ENCODE measurements at places on chromosomes 12 and 14.

DNA sequence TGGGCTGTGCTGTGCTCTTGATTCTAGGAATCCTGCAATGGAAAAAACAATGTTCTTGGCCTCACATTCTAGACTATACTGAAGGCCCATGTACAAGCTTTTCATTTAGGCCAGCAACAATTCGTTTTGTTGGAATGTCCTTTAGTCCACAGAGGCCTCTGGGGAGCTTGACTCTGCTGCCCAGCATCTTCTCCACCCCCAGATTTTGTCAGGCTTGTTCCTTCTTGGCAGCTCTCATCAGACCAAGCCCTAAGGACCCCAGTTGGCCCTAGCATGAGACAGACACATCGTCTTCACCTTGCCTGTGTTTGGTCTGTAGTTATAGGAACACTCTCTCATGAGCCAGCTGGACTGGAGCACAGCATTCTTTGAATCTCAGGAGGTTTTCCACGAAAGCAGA, 300.1 kb downstream of the VRK1 start:
- no peak for DNase-seq

DNA sequence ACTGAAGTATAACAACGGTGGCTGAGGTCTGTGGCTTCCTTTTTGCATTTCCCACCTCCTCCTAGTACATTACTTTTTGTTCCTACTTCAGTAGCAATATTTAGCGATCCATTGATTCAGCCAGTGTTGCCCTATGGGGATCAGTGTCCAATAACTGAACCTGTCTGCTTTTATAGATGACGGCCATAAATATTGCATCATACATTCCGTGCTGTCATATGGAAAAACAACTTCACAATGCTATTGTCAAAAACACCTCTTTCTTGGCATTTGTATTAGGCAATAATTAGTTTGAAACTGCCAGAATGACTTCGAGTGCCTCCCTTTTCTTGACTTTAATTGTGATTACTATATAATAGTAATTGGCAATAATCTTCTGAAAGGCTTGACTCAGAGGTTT, 149.5 kb downstream of the PRIMA1 start:
- DNase-seq, result no peak

GRCh38 chr12:42802785-42803189, 213.2 kb upstream of the PRICKLE1 start:
- no peak for DNase-seq

DNA sequence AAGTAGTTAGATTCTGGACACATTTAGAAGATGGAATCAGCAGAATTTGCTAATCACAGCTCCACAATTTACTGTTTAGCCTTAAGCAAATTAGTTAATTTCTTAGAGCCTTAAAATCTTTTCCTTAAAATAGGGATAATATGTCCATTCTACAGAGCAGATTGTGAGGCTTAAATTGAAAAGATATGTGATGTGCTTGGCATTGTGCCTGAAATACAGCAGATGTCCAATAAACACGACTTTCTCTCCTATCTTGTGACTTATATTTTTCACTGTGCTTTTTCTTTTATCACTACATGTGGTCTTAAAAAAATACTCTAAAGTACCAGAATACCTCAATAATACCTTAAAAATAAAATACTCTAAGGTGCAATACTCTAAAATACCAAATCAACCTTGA, 30.6 kb downstream of the CCER1 start:
- no peak for DNase-seq

DNA sequence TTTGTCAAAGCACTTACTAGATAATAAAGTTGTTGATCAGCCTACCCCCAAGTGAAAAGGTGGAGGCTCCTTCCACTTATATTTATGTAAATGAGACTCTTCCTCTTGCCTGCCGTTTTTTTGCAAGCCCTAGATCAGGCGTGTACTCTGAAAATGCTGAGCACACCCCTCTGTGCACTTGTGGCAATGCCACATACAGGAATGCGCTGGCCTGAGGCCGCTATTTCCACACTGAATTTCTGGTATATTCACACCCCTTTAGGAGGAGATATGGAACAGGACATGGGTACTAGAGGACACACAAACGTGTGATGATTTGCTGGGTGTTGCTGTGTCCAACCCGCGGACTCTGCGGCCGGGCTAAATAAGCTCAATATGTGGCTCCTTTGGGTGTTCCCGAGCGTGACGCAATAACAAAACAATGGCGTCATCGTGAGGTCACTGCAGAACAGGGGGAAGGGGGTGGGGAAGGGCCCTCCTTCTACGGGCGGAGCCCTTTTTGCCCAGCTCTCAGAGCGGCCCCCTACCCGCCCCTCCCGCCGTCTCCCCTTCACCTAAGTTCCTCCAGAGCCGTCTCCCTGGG, 554 bp upstream of the TSPAN31 start:
- no peak for DNase-seq

DNA sequence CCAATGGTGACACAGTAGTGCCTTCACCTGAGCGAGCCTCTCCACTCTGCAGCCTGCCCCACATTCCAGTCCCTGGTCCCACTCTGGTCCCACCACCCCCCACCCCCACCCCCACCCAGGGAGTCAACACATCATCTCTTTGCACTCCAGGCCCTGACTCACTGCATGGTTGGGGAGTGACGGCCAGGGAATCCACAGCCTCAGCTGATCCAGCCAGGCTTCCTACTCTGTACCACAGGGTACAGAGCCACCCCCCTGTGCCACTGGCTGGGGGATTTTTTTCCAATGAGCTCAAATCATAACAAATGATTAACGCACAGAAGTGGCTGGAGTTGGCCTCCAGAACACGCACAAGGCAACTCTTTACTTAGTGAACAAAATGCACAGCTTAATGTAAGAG, 233.7 kb downstream of the NTF3 start:
- DNase-seq, result peak; percentile 72

DNA sequence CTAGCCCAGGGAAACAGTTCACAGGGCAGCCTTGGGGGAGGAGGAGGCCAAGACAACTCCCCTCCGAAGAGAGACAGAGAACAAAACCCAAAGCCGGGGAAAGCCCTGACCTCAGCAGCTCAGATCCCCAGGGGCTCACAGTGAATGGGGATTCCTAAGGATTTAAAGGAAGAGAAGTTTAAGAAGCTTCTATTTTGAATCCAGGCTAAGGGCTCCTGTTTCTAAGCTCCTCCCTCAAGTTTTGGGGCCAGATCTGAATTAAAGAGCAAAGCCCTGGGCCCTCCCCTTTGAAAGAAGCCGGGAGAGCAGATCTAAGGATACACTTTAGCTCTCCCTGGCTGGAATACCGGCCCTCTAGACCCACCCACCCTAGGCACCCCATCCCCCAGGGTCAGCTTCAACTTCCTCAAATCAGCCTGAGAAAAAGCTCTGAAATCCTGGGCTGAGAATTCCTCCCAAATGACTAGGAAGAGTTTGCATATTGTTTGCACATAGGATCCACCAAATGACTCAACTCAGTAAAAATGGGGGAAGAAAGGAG, 3.9 kb downstream of the KDM2B start:
- DNase-seq, result peak; percentile 18

GRCh38 chr14:35818346-35819115, 7.6 kb upstream of the BRMS1L start:
- peak; percentile 46 for DNase-seq

GRCh38 chr12:66003951-66004350, 126.6 kb downstream of the LLPH start:
- DNase-seq, result no peak

DNA sequence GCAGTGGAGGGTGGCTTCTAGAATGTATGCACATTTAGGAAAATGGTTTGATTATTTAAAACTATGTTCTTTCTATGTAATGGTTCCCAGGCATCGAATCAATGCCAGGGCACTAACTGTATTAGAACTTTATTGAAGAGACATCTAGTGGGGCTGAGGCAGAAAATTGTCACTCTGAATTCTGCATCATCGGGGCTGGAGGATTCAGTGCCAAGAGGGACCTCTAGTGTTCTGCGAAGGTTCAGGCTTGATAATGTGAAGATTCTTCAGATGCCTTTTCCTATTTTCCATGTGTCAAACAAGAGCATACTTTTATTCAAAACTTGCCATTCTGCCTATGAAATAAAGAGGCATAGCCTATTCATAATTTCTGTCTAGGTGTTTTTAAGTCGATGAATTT, 146.3 kb downstream of the CAND1 start:
- peak; percentile 46 for DNase-seq

GRCh38 chr12:109840305-109841074, 7.3 kb upstream of the TRPV4 start:
- peak; percentile 19 for DNase-seq

DNA sequence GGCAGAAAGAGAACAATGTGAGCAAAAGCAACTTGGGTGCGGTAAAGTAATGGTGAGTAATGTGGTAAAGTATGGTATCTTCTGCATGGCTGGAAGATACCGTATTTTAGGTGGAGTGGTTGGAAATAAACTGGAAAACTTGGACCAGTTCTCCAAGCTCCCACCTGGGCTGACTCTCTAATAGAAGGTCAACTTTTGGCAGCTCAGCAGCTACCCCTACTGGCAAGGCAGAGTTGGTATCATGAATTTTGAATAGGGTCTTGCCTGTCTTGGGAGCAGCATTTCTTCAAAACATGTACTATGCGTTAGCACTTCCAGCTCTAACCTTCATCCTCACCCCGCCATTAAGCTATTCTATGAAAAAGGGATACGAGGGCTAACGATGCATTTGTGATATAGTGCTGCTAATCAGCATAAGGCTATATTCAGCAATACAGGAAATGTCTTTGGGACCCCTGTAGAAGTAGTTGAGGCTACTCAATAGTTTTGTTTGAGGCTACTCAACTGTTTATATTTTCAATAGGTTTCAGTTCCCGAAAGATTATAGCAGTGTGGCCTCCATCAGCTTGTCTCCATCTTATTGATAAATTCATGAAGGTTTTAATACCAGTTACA, 276.3 kb upstream of the FAR2 start:
- peak; percentile 56 for DNase-seq

GRCh38 chr12:124745465-124745890, 118.2 kb downstream of the SCARB1 start:
- DNase-seq, result no peak

DNA sequence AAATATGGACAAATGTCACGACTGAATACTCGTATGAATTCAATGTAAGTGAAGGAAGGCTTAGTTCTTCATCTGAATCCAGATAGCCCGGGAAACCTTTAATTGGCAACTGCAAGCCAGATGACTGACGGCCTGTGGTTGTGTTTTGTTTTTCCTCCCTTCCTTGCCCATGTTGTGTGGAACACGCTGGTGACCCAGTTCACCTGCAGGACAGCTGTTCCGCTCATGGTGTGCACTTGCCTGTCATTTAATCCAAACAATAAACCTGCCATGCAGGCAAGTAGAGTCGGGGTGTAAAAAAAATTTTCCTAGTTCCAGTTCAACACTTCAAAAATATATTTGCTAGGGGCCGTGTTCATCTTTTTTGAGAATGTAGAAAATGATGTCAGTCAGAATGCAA, 88.0 kb downstream of the TMEM132D start:
- no peak for DNase-seq

DNA sequence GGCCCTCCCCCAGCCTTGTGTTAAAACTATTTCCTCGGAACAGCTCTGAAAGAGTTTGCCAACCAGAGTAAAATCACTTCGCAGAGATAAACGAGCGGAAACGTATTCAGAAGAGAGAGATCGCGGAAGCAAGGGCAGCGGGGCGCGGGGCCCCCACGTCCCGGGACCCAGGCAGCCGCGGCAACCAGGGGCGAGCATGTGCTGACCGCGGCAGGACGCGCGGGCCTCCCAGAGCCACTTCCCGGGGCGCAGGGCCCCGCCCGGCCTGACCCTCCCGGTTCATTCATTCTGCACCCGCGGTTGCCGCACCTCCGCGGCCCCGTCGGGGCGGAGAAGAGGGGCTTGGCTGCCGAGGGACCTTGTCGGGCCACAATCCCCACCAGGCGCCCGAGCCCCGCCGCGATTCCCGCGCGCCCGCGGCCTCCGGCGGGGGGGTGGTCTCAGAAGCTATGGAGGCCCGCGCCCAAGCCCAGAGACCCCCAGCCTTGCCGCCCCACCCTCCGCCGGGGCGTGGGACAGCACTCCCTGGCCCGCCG, 598 bp downstream of the UBE2N start:
- DNase-seq, result peak; percentile 20

DNA sequence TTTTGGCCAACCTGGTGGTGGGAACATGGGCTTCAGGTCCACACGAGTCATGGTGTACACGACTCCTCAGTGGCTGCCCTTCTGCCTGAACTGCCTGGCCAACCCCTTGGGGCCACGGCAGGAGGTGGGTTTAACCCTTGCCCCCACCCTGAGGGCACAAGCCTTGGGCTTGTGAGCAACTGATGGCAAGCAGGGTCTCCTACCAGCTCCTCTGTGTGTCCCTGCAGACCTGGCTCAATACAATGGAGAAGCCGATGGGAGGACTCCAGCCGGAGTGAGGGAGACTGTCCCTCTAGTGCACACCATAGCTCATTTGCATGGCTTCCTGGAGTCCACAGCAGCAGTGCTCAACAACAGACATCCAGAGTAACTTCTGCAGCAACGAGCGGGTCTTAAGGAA, 28.0 kb downstream of the JAG2 start:
- no peak for DNase-seq

DNA sequence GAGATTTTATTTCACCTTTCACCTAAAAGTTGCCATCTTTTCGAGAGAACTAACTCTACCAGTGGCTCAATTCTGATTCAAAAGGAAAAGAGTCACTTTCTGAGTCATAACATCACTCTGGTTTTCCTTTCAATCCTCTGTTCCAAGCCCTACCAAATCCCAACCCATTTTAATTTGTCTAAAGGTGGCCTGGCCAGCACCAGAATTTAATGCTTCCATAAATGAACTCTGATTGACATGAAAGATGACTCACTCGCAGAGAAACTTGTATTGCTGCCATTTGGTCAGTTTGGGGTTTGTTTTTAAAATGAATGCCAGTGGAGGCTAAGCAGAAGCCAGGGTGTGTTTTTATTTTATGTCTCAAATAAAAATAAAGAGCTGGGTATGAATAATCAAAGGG, 117.4 kb upstream of the SOX5 start:
- DNase-seq, result peak; percentile 52

- DNase-seq, result no peak
These were observed 43.5 kb upstream of the FKBP4 start for GRCh38 chr12:2751230-2751629.

- peak; percentile 14 for DNase-seq
These were observed 21.7 kb upstream of the GARIN2 start for GRCh38 chr14:67167420-67168109.

DNA sequence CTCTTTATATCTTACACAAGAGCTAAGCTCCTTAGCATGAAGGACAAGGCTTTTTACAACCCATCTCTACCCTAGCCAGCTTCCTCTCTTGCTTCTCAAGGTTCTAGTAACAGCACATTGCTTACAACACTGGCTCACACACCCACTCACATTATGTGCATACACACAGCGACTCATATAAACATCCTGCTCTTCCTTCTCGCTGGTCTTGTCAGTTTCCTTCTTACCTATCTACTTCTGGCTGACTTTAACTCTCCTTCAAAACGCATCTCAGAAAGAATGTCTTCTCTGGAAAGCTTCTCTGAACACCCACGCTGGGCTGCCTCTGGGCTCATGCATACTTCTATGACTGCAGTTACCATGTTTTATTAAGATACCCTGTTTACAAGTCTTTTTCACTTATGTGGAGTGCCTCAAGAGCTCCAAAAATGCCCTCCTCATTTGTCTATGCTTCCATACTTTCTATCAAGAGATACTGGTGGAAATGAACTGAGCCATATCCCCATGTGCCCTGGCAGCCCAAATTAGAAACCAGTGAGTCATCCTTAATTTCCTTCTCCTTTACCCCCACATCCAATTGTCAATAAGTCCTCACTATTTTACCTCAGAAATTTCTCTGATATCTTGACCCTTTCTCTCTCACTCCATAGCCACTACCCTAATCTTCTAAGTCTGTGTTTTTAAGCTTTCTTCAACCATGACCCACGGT, 126.9 kb upstream of the KRAS start:
- no peak for DNase-seq

Data from RPMI7951 (cell line).